ENCODE measurements at places on chromosomes 11 and 22. TPM values are rescaled to one million over a fixed set of nuclear protein-coding genes. Genes with fewer than 3 reads are reported as not detected.

GRCh38 chr11:13465909-13466371 lies 2.9 kb upstream of the BTBD10 start:
- no peak for DNase-seq

GRCh38 chr22:49473286-49473685 lies 354.4 kb downstream of the BRD1 start:
- no peak for DNase-seq

Gene TSGA10IP
- not detected for total RNA-seq

GRCh38 chr22:31083377-31083768 lies 2.3 kb downstream of the SMTN start:
- DNase-seq: no peak

Gene TRIM29
- total RNA-seq: 0.41 TPM

GRCh38 chr11:70944636-70945035 lies 307.7 kb downstream of the SHANK2 start:
- no peak for DNase-seq

Gene MS4A3
- not detected for total RNA-seq

Gene RFPL1
- total RNA-seq: not detected

Gene C11orf16
- total RNA-seq: not detected
